ENCODE measurements at places on chromosomes 11 and 22.

- H3K36me3 ChIP-seq: no peaks in the 10 kb centered on the region
- peaks cover 34% of the 10 kb centered on the region for H3K4me1 ChIP-seq
- no peak for DNase-seq
- peak overlapping the region; percentile 54 for H3K4me3 ChIP-seq
- H3K27ac ChIP-seq: no peak overlapping the region
- H3K27me3 ChIP-seq: peaks cover 54% of the 10 kb centered on the region
These were observed 638 bp downstream of the NRGN start for GRCh38 chr11:124740277-124740882.

- H3K27ac ChIP-seq: no peak overlapping the region
- no peak overlapping the region for H3K4me3 ChIP-seq
- H3K4me1 ChIP-seq: no peaks in the 10 kb centered on the region
- H3K36me3 ChIP-seq: peaks cover 88% of the 10 kb centered on the region
These were observed 13.3 kb downstream of the TTC38 start for GRCh38 chr22:46280999-46281623.

DNA sequence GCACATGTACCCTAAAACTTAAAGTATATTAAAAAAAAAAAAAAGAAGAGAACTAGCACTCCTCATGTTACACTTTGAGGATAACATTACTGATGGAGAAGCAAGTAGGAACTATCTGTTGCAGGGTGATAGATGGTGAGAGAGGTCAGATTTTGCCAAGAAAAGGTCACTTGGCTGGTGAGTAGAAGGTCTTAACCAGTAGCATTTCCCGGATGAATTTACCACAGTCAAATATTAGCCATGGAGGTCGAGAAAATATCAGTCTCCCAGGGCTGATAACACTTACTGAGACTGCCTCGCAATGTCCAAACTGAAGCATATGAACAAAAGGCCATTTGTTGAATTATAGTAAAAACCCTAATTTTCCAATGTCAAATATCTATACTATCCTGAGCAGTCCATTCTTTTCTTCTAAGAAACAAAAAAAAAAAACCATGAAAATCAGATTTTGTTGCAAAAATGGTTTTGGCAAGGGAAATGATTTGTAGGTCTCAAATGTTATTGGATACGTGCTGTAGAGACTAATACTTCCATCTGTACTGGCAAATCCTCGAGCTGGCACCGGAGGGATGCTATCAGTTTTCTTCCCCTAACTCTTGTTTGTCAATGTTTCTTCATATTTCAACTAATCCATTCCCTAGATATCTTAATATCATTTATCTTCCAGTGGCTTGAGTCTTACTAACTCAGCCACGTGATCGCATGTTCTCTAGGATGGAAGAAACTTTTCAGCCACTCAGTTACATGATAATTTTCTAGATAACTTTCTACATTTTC, 14.5 kb upstream of the BBOX1 start:
- DNase-seq: no peak
- H3K4me1 ChIP-seq: no peaks in the 10 kb centered on the region
- H3K27ac ChIP-seq: no peak overlapping the region
- H3K36me3 ChIP-seq: no peaks in the 10 kb centered on the region
- H3K4me3 ChIP-seq: no peak overlapping the region
- H3K27me3 ChIP-seq: no peaks in the 10 kb centered on the region

DNA sequence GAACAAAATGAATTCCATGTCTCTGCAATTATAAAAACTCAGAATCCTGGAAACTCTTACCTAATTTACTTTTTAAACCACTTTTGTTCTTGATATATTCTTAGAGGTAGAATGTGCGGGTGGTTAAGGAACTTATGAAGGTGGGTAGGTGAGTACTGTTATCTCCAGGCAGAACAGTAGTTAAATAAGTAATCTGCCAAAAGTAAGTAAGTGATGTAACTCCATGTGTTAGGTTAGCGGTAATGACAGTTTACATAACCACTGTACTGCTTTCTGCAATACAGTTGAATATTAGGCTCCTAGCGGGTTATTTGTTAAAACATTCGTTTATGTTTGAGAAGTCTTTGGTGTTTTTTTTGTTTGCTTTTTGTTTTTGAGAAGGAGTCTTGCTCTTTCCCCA, 7.1 kb downstream of the LARGE1 start:
- no peak overlapping the region for H3K4me3 ChIP-seq
- DNase-seq: no peak
- H3K4me1 ChIP-seq: peaks cover 7% of the 10 kb centered on the region
- H3K27ac ChIP-seq: no peak overlapping the region

DNA sequence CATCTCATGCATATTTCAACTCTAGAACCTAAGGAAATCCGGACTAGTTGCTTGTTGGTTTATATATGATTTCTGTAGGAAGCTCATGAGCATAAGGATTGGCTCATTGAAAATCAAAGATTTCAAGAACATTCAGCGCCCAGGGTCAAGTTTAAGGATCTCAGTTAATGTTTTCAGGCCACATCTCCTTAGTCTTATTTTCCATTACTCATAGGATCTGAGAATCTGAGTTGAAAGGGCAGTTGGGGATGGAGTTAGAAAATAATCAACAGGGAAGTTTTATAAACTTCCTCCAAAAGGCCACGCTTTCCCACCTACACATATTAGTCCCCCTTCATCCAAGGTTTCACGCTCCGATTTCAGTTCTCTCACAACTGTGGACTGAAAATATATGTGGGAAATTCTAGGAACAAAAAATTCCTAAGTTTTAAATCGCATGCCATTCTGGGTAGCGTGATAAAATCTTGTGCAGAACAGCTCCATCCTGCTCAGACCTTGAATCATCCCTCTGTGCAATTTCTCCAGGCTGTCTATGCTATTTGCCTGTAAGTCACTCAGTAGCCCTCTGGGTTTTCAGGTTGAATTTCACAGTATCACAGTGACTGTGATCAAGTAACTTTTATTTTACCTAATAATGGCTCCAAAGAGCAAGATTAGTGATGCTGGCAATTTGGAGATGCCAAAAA, 160.2 kb downstream of the KIRREL3 start:
- no peaks in the 10 kb centered on the region for H3K36me3 ChIP-seq
- no peak for DNase-seq
- H3K27me3 ChIP-seq: no peaks in the 10 kb centered on the region
- no peak overlapping the region for H3K27ac ChIP-seq
- no peaks in the 10 kb centered on the region for H3K4me1 ChIP-seq

- H3K27me3 ChIP-seq: no peaks in the 10 kb centered on the region
- H3K4me1 ChIP-seq: no peaks in the 10 kb centered on the region
- no peaks in the 10 kb centered on the region for H3K36me3 ChIP-seq
These were observed 29.8 kb upstream of the TMEM135 start for GRCh38 chr11:87007963-87008362.

DNA sequence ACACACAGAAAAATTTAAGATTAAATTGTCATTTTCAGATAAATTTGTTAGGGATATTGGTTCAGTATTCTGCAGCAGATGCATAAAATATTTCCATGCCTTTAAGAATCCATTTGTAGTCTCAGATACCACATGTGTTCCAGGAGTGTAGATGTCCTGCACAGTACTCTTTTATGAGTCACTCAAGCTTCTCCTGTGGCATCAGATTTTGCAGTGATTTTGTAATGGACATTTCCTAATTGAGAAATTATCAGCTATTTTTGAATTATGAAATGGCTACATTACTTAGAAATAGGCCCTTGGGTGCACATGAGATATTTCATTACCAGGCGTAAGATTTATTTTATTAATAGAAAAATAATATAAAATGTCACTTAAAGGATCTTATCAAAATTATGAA, 18.9 kb downstream of the MMP3 start:
- no peaks in the 10 kb centered on the region for H3K4me1 ChIP-seq
- H3K4me3 ChIP-seq: no peak overlapping the region
- DNase-seq: no peak
- H3K36me3 ChIP-seq: no peaks in the 10 kb centered on the region
- no peaks in the 10 kb centered on the region for H3K27me3 ChIP-seq
- H3K27ac ChIP-seq: no peak overlapping the region

DNA sequence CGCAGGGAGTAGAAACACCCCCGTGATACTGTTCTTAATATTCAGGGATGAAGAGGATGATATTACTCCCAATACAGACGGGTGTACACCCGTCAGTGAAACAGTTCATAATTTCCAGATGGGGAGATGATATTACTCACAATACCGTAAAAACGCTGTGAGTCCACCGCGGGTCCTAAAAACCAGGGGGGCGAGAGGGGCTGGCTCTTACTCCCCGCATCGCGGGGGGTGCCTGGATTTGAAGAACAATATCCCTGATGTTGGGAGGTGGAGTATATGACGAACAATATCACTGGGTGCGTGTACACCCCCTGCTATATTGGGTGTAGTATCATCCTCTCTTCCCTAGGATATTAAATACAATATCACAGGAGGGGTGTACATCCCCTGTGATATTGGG, 20.5 kb upstream of the APOL5 start:
- H3K36me3 ChIP-seq: no peaks in the 10 kb centered on the region
- H3K27me3 ChIP-seq: no peaks in the 10 kb centered on the region
- no peak overlapping the region for H3K4me3 ChIP-seq
- H3K4me1 ChIP-seq: no peaks in the 10 kb centered on the region
- no peak for DNase-seq
- no peak overlapping the region for H3K27ac ChIP-seq

- no peak for DNase-seq
- no peaks in the 10 kb centered on the region for H3K4me1 ChIP-seq
- no peak overlapping the region for H3K4me3 ChIP-seq
- no peak overlapping the region for H3K27ac ChIP-seq
- H3K27me3 ChIP-seq: no peaks in the 10 kb centered on the region
These were observed 28.4 kb upstream of the RAPSN start for GRCh38 chr11:47477323-47477722.

DNA sequence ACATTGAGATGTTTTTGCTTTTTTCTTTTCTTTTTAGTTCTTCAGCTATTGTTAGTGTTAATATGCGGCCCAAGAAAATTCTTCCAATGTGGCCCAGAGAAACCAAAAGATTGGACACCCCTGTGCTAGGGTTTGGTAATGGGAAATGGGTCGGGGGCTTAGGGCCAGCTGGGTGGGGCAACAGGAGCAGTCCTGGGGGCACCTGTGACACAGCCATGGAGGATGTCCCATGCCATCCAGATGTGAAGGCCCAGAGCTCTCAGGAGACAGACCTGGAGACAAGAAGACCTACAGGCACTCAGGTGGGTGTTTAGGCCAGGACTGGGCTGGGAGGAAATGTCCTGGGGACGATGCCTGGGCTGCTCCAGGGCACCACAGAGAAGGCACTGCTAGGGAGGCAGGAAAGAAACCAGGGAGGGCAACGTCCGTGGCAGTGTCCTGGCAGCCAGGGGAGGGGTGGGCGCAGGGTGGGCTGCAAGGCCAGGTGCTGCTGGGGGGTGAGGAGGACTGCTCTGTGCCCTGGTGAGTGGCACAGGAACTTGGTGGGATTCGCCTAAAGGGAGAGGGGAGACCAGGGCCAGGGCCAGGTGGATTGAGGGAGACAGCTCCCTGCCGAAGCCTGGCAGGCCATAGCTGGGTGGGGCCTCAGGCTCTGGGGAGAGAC, 21.4 kb downstream of the RELT start:
- peaks cover 65% of the 10 kb centered on the region for H3K36me3 ChIP-seq
- no peaks in the 10 kb centered on the region for H3K27me3 ChIP-seq
- no peak for DNase-seq
- H3K27ac ChIP-seq: no peak overlapping the region
- H3K4me1 ChIP-seq: peaks cover 24% of the 10 kb centered on the region

DNA sequence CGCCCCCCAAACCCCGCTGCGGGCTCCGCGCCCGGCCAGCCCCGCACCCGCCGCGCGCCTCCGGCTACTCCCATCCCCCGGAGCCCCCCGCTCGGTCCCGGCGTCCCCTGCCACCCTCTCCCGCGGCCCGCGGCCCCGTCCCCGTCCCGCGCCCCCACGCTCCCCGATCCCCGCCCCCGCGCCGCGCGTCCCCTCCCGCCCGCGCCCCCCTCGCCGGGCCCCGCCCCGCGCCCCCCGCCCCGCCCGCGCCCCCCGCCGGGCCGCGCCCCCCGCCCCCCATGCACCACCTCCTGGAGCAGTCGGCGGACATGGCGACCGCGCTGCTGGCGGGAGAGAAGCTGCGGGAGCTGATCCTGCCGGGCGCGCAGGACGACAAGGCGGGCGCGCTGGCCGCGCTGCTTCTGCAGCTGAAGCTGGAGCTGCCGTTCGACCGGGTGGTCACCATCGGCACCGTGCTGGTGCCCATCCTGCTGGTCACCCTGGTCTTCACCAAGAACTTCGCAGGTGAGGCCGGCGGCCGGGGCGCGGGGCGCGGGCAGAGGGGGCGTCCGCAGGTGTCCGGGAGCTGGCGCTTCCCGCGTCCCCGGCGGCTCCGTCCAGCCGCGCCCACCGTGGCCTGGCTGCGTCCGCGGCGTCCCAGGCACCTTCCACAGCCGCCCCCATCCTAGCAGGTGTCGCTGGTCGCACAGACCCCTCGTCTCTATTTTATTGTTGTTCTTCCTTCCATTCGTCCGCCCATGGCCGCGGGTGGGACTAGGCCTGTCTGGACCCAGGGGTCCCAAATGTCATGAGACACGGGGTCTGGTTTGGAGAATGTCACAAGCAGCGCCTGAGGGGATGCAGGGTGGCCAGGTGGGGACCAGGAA, at the start of gene PANX2:
Gene PANX2, plus strand, starts transcription at position 279 of the 866 bp plus-strand sequence. Its CDS starts 0 bp downstream, at position 279.
- peak within 1 kb of the TSS; percentile 32 for H3K4me3 ChIP-seq
- DNase-seq: no peak
- H3K36me3 ChIP-seq: peaks cover 30% of the 10 kb centered on the region
- H3K27ac ChIP-seq: no peak within 1 kb of the TSS
- H3K27me3 ChIP-seq: peaks cover 6% of the 10 kb centered on the region

- no peak overlapping the region for H3K27ac ChIP-seq
- no peak for DNase-seq
- no peaks in the 10 kb centered on the region for H3K4me1 ChIP-seq
- H3K36me3 ChIP-seq: peaks cover 3% of the 10 kb centered on the region
- H3K4me3 ChIP-seq: no peak overlapping the region
- H3K27me3 ChIP-seq: no peaks in the 10 kb centered on the region
These were observed 38.2 kb downstream of the FAM168A start for GRCh38 chr11:73559743-73560142.

- peaks cover 3% of the 10 kb centered on the region for H3K36me3 ChIP-seq
- H3K4me1 ChIP-seq: no peaks in the 10 kb centered on the region
- no peak overlapping the region for H3K4me3 ChIP-seq
- H3K27ac ChIP-seq: no peak overlapping the region
- DNase-seq: no peak
- no peaks in the 10 kb centered on the region for H3K27me3 ChIP-seq
These were observed 50.7 kb downstream of the PPME1 start for GRCh38 chr11:74221816-74222215.

GRCh38 chr11:122215244-122215992, 99.4 kb upstream of the BLID start:
- no peak for DNase-seq
- H3K27ac ChIP-seq: peak overlapping the region; percentile 47
- H3K4me3 ChIP-seq: no peak overlapping the region
- H3K36me3 ChIP-seq: no peaks in the 10 kb centered on the region

DNA sequence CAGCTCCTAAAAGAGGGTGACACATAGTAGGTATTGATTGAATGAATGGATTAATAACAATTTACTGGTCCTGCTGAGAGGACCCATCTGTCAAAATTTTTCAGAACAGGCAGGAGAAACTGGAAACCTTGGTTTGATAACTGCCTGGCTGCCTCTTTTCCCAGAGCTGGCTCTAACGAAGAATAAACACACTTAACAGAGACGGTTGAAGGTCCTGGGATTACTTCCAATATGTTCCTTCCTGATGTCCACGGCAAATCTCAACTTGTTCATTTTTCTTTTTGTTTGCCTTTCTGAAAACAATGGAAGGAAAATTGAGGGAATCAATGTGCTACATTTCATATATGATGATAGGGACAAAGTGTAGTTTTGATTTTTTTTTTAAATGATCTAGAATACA, 76.5 kb upstream of the SYT13 start:
- H3K4me1 ChIP-seq: peaks cover 17% of the 10 kb centered on the region
- no peaks in the 10 kb centered on the region for H3K36me3 ChIP-seq
- no peaks in the 10 kb centered on the region for H3K27me3 ChIP-seq
- no peak overlapping the region for H3K27ac ChIP-seq
- H3K4me3 ChIP-seq: no peak overlapping the region
- no peak for DNase-seq

- no peaks in the 10 kb centered on the region for H3K36me3 ChIP-seq
- no peak for DNase-seq
- no peak overlapping the region for H3K27ac ChIP-seq
- H3K27me3 ChIP-seq: no peaks in the 10 kb centered on the region
These were observed 19.7 kb upstream of the OSBPL5 start for GRCh38 chr11:3184732-3185347.
